Adrenal gland (tissue), 19 donors: ENCODE measurements at places on chromosomes 2 and 18.

GRCh38 chr2:7358865-7359447 is 441.7 kb downstream of the RNF144A start:
- H3K27me3 ChIP-seq = no peaks in the 10 kb centered on the region
- H3K36me3 ChIP-seq = no peaks in the 10 kb centered on the region
- no peaks in the 10 kb centered on the region for H3K4me1 ChIP-seq
- no peak overlapping the region for H3K4me3 ChIP-seq
- H3K27ac ChIP-seq = no peak overlapping the region

GRCh38 chr2:98753801-98754200 is 22.9 kb upstream of the MGAT4A start:
- no peak overlapping the region for H3K27ac ChIP-seq
- no peaks in the 10 kb centered on the region for H3K4me1 ChIP-seq
- H3K36me3 ChIP-seq = no peaks in the 10 kb centered on the region
- DNase-seq = no peak
- peaks cover 4% of the 10 kb centered on the region for H3K27me3 ChIP-seq

DNA sequence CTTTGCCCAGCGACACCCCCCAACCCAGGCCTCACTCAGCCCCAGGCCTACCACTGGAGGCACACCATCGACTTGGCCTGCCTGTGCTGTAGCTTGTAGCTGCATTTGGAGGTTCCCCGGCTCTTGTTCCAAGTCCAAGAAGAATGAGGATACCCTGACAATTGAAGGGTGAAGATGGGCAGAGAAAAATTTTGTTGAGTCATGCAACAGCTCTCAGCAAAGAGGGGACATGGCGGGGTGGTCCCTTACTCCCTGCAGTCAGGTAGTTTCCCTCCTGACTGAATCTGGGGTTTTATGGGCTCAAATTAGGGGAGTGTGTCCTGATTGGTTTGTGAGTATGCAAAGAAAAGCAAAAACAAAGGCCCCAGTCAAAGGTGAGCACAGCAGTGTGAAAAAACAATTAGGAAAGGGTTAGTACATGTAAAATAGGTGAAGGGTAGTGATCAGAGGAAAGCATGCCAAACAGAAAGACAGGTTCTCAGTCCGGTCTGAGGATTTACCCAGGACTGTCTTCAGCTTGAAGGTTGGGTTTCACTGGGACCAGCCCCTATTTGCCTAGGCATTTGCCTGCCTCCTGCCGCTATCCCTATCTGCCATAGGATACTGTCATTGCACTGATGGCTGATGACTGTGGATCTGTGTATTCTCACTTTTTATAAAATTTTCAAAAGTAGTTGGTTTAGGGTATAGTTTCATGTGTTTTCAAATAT is 316.4 kb upstream of the RND3 start:
- no peak overlapping the region for H3K4me3 ChIP-seq
- H3K27ac ChIP-seq = no peak overlapping the region

DNA sequence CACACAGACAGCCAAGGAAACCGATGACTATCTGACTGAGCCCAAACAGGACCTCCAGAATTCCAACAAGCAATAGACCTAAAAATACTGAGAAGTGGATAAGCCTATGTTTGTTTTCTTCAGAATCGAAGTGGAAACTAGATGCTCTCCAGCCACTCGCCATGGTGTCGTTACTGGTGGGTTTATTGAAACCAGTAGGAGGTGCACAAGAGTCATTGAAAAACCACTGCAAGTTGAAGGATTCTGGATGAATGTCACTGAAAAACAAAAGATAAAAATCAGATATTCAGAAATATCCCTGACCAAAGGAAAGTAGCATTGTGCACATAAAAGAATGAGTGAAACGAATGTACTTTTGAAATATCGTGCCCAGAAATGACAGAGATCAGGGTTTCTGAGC is 15.3 kb downstream of the TM4SF20 start:
- DNase-seq = no peak
- peaks cover 15% of the 10 kb centered on the region for H3K4me1 ChIP-seq
- H3K4me3 ChIP-seq = no peak overlapping the region
- H3K27ac ChIP-seq = no peak overlapping the region
- peaks cover 16% of the 10 kb centered on the region for H3K36me3 ChIP-seq

GRCh38 chr2:232635820-232636219 is 2.4 kb downstream of the EFHD1 start:
- H3K4me3 ChIP-seq = no peak overlapping the region
- H3K27me3 ChIP-seq = peaks cover 14% of the 10 kb centered on the region
- no peak overlapping the region for H3K27ac ChIP-seq
- H3K4me1 ChIP-seq = peaks cover 11% of the 10 kb centered on the region
